ENCODE measurements at places on chromosomes 7 and 10.

- no peaks in the 10 kb centered on the region for H3K4me1 ChIP-seq
- DNase-seq, result no peak
- H3K4me3 ChIP-seq, result no peak overlapping the region
- no peaks in the 10 kb centered on the region for H3K27me3 ChIP-seq
- H3K27ac ChIP-seq, result no peak overlapping the region
- no peaks in the 10 kb centered on the region for H3K36me3 ChIP-seq
Measured at GRCh38 chr7:115359119-115359518, 437.2 kb downstream of the MDFIC start.

DNA sequence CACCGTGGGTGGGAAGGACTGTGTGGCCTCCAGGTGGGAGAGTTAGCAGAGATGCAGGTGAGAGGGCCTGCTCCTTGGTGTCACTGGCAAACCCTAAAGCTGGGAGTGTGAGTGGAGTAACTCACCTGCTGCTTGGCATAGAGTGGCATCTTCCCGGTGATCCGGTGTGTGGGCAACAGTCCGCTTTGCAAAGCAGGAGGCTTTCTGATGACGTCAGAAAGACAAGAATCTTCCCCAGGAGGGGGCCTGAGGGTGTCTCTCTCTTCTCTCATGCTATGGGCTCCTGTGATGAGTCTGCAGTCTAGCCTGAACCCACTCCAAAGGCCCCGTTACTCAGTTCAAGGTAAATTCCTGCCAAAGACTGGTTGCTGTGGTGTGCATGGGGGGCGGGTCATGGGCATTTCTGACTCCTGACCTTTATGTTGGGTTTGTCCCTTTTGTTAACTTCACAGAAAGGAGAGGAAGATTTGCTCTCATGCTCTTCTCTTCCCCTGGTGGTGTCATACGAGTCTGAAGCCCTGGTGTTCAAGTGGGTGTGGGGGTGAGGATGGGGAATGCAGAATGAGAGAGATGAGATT is 187.9 kb downstream of the GATA3 start:
- H3K4me3 ChIP-seq, result no peak overlapping the region
- H3K27me3 ChIP-seq, result no peaks in the 10 kb centered on the region
- no peaks in the 10 kb centered on the region for H3K36me3 ChIP-seq
- no peak for DNase-seq
- no peak overlapping the region for H3K27ac ChIP-seq

GRCh38 chr10:28077889-28078288 is 79.0 kb upstream of the ODAD2 start:
- DNase-seq, result peak; percentile 47
- H3K4me1 ChIP-seq, result peaks cover 1% of the 10 kb centered on the region
- H3K27me3 ChIP-seq, result no peaks in the 10 kb centered on the region
- no peak overlapping the region for H3K4me3 ChIP-seq

DNA sequence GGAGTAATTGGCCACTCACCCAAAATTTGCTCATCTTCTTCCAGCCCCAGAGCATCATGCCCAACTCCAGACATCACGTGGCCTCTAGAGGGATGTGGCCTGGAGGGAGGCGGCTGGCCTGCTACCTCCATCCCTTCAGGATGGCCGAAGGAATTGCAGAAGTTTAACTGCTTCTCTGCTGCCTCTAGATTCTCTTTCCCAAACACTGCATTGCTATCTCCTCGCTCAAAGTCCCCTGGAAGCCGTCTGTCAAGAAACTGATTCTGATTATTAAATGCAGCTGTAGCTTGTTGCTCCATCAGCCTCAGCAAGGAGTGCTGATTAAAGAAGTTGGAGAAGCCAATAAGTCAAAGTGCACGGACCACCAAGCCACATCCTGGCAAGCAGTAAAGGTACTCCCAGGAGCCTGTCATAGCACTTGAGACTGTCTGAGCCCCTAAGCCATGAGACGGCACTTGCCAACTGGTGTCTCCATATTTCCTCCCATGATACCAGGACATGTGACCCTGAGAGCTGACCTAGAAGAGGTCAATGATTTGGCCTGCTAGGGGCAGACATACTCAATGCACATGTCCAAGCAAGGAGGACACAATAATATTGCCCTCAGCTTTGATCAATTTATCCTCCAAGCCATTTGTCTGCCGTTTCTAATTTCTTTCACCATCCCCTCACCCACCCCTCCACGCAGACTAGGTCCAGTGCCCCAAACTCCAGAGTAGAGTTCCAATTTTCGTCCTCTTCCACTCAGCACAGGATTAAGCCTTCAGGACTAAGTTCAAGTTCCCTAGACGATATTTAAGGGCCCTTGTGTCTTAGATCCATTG is 84.2 kb downstream of the TBXAS1 start:
- no peak for DNase-seq
- no peak overlapping the region for H3K4me3 ChIP-seq
- peak overlapping the region; percentile 98 for H3K27ac ChIP-seq
- H3K27me3 ChIP-seq, result no peaks in the 10 kb centered on the region
- peaks cover 34% of the 10 kb centered on the region for H3K4me1 ChIP-seq

DNA sequence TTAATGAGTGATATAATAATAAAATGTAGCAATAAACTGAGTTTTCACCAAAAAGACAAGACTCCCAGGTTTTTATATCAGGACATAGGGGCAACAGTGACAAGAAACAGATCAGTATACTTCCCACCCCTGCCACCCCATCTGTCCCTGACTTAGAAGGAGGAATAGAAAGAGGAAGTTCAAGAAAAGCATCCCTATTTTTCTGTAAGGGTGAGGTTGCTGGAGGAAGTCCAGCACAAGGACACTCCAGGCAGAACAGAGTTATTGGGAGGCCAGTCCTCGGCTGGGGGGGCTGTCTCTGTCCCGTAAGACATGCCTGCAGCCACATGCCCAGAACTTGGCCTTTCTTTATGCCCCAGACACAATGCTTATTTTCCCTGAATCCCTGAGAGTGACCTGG is 16.5 kb upstream of the TLX1 start:
- H3K4me3 ChIP-seq, result no peak overlapping the region
- no peaks in the 10 kb centered on the region for H3K36me3 ChIP-seq
- H3K27ac ChIP-seq, result no peak overlapping the region

GRCh38 chr7:25669961-25670841 is 441.9 kb upstream of the NPVF start:
- H3K27ac ChIP-seq, result no peak overlapping the region
- no peak for DNase-seq
- peaks cover 2% of the 10 kb centered on the region for H3K27me3 ChIP-seq
- no peaks in the 10 kb centered on the region for H3K4me1 ChIP-seq

GRCh38 chr7:13986208-13986607 is 3.3 kb downstream of the ETV1 start:
- H3K27ac ChIP-seq, result no peak overlapping the region
- DNase-seq, result no peak
- no peaks in the 10 kb centered on the region for H3K27me3 ChIP-seq
- no peaks in the 10 kb centered on the region for H3K4me1 ChIP-seq
- H3K36me3 ChIP-seq, result no peaks in the 10 kb centered on the region

GRCh38 chr7:4178416-4178815 is 503.7 kb upstream of the FOXK1 start:
- no peak overlapping the region for H3K27ac ChIP-seq
- no peaks in the 10 kb centered on the region for H3K4me1 ChIP-seq
- DNase-seq, result no peak
- H3K4me3 ChIP-seq, result no peak overlapping the region

DNA sequence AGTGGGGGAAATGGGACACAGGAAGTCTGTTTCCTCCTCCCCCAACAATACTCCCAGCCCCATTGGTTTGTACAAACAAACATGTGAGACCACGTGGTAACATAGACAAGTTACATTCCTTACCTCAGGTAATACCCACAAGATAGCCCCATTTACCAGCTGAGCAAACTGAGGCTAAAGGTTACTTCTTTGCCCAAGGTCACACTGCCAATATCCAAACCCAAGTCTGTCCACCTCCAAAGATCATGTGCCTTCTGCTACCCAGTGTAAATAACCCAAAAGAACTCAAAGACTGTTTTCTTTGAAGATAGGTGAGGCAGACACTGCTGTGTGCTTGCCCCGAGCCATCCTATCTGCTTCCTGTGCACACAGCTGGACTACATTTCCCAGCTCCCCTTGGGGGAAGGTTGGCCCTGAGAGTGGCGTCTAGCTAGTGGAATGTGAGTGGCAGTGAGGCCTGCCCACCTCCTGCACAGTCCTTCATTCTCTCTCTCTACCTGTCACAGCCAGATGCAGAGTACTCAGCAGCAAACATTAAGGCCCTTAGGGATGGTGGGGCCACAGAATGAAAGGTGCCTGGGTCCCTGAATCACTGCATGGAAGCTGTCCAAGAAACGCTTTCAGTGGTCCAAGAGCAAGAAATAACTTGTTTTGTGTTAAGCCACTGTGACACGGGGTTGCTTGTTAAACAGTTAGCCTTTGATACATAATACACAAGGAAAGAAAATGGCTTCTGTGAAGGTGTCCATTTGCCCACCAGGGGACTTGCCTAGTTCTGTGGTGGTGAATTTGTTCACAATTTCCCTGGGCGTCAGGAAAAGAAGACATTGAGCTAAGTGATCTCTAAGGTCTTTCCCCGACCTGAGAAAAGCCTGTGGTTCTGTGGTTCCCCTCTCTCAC is 257.7 kb upstream of the NFE2L3 start:
- no peaks in the 10 kb centered on the region for H3K4me1 ChIP-seq
- no peak for DNase-seq
- H3K4me3 ChIP-seq, result no peak overlapping the region
- H3K36me3 ChIP-seq, result no peaks in the 10 kb centered on the region
- H3K27me3 ChIP-seq, result peaks cover 27% of the 10 kb centered on the region

GRCh38 chr10:25758041-25758457 is 176.0 kb upstream of the MYO3A start:
- DNase-seq, result no peak
- H3K4me3 ChIP-seq, result no peak overlapping the region
- H3K27me3 ChIP-seq, result no peaks in the 10 kb centered on the region
- no peaks in the 10 kb centered on the region for H3K36me3 ChIP-seq

- H3K27ac ChIP-seq, result no peak overlapping the region
- DNase-seq, result no peak
- no peaks in the 10 kb centered on the region for H3K4me1 ChIP-seq
- no peaks in the 10 kb centered on the region for H3K27me3 ChIP-seq
- H3K36me3 ChIP-seq, result no peaks in the 10 kb centered on the region
- H3K4me3 ChIP-seq, result no peak overlapping the region
Measured at GRCh38 chr10:82888809-82889455, 1013.9 kb downstream of the NRG3 start.

GRCh38 chr7:112907658-112908057 is 117.5 kb upstream of the TMEM168 start:
- no peak for DNase-seq
- H3K4me1 ChIP-seq, result no peaks in the 10 kb centered on the region
- no peaks in the 10 kb centered on the region for H3K27me3 ChIP-seq
- H3K4me3 ChIP-seq, result no peak overlapping the region
- H3K36me3 ChIP-seq, result peaks cover 3% of the 10 kb centered on the region

- H3K4me3 ChIP-seq, result no peak overlapping the region
- DNase-seq, result no peak
- no peaks in the 10 kb centered on the region for H3K4me1 ChIP-seq
- H3K36me3 ChIP-seq, result no peaks in the 10 kb centered on the region
- H3K27me3 ChIP-seq, result peaks cover 8% of the 10 kb centered on the region
Measured at GRCh38 chr10:71598621-71599055, 120.9 kb downstream of the C10orf105 start.

DNA sequence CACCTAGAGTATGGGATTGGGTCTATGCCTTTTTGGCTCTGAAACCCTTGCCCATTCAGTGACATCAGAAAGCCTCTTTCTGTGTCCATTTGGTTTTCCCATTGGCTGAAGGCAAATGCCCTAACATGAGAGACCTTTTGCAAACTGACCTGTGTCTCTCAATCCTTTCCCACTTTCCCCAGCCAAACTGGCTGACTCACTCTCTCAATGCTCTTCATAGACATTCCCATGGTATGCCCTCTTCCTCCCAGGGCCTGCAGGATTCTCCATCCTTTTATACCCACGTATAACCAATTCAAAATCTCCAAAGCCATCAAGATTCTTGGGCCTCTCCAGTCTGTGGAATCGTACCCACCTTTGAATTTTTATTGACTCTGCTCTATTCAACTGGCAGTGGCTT is 563.3 kb downstream of the GATA3 start:
- DNase-seq, result no peak
- H3K27ac ChIP-seq, result no peak overlapping the region
- H3K4me3 ChIP-seq, result no peak overlapping the region
- no peaks in the 10 kb centered on the region for H3K27me3 ChIP-seq
- no peaks in the 10 kb centered on the region for H3K36me3 ChIP-seq

All from IMR-90 (cell line).